Tongue (tissue), 3 donors: ENCODE measurements at places on chromosomes 1 and 21. TPM values are rescaled to one million over a fixed set of nuclear protein-coding genes. Genes with fewer than 3 reads are reported as not detected.
A peak's percentile ranks its signal among the peaks of the same experiment; 100 is the strongest.

GRCh38 chr1:51997974-51998382, 7.5 kb upstream of the RAB3B start:
- DNase-seq, result no peak

DNA sequence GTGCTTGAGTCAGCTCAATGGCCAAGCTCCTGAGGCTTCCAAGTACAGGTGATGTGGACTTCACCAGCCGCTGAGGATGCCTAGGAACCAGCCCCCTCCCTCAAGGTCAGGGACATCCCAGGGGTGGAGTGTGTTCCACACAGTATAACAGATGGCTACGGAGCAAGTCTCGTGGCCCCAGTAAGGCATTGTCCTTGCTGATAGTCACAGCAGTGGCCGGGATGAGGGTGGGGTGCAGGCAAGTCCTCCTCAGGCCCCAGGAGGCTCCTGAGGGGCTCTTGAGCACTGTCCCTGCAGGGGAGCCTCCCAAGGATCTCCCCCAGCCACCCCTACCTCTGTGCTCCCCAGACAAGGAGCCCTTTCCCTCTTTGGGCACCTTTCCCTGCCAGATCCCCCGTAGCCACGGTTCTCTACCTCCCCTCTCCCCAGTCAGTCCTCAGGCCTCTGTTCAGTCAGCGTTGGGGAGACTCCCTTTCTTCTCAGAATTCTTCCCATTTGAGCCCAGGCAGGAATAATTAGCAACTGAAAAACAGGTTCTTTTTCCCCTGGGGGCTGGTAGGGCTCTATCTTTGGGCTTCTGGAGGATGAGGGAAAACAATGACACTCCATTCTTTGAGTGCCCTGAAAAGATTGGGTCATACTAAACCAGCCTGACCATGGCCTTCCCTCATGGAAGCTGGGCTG, 7.1 kb upstream of the THEM5 start:
- no peak for DNase-seq

DNA sequence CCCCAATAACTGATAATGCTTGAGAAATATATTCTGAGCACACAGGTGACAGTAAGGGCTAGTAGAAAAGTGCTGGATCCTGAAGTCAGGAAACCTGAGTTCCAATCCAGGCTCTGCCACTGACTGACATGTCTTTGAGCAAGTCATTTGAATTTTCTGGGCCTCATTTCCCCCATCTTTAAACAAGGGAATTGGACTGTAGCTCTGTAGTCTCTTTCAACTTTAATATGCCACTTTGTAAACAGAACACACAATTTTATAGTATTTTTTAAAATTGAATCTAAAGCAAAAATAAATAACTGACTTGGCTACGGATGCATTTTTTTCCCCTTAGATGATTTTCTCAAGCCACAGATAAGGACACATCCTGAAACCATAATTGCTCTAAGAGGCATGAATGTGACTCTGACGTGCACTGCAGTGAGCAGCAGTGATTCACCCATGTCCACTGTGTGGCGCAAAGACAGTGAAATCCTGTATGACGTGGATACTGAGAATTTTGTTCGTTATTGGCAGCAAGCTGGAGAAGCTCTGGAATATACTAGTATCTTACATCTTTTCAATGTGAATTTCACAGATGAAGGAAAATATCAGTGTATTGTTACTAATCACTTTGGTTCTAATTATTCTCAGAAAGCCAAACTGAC, 37.0 kb downstream of the LRIG2 start:
- peak; percentile 12 for DNase-seq

- peak; percentile 40 for DNase-seq
Measured at GRCh38 chr1:14755518-14756252, 157.2 kb downstream of the KAZN start.

CFHR5 gene
- total RNA-seq, result not detected
